SJCRH30 (cell line): ENCODE measurements at places on chromosomes 2 and 18.
A peak's percentile ranks its signal among the peaks of the same experiment; 100 is the strongest.

GRCh38 chr18:37225279-37225678 is 340.3 kb downstream of the CELF4 start:
- no peak for DNase-seq

GRCh38 chr2:237746302-237747080 is 52.1 kb upstream of the RBM44 start:
- no peak for DNase-seq

DNA sequence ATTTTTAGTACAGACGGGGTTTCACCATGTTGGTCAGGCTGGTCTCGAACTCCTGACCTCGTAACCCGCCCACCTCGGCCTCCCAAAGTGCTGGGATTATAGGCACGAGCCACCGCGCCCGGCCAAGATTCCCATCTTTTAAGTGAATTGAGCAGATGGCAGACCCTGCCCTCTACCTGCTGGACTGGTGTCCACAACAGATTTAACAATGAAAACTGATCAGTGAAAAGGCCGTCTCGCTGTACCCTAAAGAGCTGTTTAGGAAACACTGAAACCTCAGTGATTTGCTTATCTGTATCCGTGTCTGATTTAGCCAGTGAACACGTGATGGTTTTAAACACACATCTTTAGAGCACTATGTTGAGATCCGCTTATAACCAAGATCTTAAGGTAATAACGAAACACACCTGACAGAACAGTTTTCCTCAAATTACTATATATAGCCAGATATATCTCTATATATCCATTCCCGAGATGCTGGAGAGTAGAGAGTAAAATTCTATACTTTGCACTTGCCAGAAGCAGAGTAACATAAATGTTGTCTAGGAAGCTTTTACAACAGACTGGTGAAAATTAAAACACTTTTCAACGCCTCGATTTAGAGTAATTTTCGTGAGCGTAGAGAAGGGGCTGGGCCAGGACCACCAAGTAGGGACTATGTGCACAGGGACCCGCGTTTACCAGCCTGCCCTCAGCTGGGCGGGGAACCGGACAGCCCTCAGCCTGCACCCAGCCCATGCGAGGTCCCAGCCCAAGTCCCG is 594 bp downstream of the FAM161A start:
- DNase-seq = peak; percentile 83

- no peak for DNase-seq
Observed at GRCh38 chr2:10235909-10236550, 66.7 kb upstream of the HPCAL1 start.

DNA sequence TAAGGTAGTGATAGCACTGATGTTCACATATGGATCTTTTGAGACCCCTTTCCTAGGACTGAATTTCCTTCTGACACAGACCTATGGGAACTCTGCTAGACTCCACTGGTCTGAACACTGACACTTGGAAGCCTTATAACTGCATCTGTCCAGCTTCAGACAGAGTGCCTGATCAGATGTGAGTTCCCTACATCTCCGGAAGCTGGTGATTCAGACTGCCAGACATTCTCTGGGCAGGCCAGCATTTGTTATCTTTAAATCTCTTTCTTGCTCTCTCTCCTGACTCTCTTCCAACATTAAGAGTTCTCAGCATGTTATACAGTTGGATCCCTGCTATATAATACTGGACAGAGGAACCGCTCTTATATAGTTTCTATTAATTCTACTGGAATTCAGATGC is 408.5 kb downstream of the ZEB2 start:
- DNase-seq = peak; percentile 9

DNA sequence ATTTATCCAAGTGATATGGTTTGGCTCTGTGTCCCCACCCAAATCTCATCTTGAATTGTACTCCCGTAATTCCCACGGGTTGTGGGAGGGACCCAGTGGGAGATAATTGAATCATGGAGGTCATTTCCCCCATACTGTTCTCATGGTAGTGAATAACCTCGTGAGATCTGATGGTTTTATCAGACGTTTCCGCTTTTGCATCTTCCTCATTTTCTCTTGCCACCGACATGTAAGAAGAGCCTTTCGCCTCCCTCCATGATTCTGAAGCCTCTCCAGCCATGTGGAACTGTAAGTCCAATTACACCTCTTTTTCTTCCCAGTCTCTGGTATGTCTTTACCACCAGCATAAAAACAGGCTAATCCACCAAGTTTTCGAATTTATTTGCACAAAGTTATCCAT is 20.3 kb upstream of the CHST10 start:
- DNase-seq = no peak

DNA sequence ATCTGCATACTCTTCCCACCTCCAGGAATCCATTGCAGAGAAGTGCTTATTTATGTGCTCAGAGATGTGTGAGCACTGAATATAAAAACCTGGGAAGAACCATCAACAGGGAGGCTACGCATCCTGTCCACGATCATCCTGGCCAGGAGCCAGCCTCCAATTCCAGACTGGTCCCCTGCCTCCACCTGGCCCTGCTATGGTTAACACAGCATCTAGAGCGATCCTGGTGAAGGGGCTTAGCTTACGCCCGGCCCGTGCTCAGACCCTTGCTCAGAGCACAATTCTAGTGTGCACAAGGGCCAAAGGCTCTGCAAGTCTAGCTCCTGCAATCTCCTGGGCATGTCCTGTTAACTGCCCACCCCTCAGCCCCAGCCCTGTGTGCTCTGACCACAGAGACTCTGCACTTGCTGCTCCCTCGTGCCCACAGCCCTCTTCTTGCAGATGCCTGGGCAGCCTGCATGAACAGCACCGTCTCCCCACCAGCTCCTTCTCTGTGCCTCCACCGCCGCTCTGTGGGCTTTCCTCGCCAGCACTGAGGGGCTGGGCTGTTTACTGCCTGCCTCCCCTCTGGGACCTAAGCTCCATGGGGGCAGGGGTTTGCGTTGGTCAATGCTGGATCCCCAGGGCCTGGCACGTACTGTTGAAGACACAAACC is 6.5 kb downstream of the PER2 start:
- DNase-seq = no peak

DNA sequence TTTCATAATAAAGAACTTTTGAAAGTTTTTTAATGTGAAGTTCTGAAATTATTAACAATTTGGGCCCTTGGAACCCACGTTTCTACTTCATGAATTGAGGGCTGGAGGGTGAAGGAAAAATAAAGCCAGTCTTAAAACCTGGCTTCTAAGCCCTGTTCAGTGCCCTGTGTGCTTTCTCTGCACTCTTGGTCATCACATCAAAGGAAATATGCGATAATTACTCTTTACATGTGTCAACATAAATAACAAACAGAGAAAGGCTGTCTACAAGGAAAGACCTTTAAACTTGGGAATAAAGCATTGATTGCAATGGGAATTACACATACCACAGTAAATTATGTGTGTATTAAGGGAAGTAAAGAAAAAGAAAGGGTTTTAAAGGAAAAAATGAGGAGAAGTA is 150.7 kb upstream of the KLF7 start:
- no peak for DNase-seq

- DNase-seq = no peak
Observed at GRCh38 chr2:30974092-30974491, 164.1 kb downstream of the GALNT14 start.

GRCh38 chr2:40935349-40935748 is 483.5 kb upstream of the SLC8A1 start:
- no peak for DNase-seq

- peak; percentile 59 for DNase-seq
Observed at GRCh38 chr2:232761301-232761907, 15.0 kb downstream of the KCNJ13 start.

GRCh38 chr2:85174943-85175342 is 41.8 kb downstream of the TCF7L1 start:
- DNase-seq = peak; percentile 85

DNA sequence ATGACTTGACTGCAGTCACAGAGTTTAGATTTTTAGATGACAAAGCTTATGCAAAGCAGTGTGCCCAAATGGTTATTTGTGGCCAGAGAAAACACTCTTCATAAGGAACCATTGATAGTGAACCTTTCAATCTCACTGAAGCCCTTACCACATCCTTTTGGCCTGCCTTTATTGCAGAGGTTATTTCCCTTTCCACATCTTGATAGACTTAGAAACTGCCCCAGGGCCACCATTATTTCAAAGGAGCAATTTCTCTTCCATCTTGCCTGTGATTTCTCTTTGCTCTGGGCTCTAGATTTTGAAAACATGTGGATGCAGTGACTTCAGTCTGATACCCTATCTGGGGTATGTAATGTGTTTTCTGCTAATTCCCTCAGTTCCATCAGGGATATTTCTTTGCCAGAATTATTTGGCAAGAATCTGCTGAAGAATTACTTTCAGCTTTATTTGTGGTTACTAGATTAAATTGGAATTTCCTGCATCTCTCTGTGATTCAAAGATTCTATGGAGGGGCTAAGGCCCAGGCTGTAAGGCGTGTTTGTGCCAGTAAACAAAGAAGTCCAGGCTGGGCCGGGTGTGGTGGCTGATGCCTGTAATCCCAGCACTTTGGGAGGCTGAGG is 51.0 kb downstream of the MOGAT1 start:
- peak; percentile 48 for DNase-seq

DNA sequence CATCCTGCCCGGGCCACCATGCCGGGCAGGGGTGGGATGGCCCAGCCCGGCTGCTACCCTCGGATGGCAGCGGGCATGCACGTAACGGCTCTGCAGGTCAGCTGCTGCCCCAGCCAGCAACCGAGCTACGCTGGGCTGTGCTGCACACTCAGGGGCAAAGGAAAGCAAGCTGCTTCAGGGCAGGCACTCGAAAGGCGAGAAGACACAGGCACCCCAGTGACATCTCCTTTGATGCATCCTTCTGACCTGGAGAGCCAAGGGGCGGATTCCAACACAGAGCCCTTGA is 8.8 kb downstream of the HDAC4 start:
- DNase-seq = no peak

GRCh38 chr18:77103187-77103850 is 29.3 kb downstream of the MBP start:
- DNase-seq = no peak

- DNase-seq = no peak
Observed at GRCh38 chr18:73688161-73688560, 459.5 kb downstream of the FBXO15 start.

DNA sequence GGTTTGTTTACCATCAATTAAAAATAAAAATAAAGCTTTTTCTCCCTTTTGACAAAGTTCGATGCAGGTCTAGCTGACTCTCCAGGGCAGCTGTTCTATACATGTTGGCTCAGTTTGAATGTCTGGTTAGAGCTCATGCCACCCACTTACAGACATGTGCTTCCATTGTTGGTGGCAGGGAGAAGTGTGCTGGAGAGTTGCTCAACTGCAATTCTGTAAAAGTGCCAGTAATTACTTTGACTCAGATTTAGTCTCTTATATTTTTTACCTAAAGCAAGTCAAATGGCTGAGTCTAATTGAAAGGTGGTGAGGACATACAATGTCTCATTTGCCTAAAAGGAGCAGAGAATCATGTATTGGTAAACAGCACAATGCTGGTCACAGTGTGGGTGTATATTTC is 609.1 kb upstream of the SYT4 start:
- no peak for DNase-seq

DNA sequence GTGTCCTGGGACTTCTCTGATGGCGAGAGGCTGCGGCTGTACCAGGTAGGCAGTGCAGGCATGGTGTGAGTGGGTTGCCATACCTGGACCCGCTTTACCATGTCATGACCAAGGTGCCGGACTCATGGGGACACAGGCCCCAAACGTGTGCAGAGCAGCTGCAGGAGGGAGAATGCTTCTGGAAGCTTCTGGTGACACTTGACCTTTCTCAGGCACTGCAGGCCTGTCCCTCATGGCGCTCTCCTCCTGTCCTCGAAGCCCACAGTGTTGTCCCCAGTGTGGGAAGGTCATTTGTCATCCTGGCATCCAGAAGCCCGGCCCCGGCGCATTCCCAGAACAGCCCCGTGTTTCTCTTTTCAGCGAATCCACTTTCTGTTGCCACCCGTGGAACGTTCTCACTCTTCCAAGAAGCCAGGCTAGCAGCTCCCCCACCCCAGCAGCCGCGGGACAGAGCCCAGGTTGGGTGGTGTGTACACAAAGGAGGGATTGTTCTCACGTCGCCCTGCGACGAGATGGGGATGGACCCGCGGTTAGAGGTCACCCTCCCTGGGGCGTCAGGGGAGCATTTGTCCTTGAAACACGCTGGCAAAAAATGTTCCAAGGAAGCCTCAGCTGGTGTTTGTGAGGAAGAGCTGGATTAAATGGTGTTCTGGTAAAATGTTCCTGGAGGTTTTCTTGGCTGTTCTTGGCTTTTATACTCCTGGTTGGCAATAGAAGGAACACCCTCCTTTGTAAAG is 43.7 kb downstream of the SH3BP4 start:
- DNase-seq = peak; percentile 89

DNA sequence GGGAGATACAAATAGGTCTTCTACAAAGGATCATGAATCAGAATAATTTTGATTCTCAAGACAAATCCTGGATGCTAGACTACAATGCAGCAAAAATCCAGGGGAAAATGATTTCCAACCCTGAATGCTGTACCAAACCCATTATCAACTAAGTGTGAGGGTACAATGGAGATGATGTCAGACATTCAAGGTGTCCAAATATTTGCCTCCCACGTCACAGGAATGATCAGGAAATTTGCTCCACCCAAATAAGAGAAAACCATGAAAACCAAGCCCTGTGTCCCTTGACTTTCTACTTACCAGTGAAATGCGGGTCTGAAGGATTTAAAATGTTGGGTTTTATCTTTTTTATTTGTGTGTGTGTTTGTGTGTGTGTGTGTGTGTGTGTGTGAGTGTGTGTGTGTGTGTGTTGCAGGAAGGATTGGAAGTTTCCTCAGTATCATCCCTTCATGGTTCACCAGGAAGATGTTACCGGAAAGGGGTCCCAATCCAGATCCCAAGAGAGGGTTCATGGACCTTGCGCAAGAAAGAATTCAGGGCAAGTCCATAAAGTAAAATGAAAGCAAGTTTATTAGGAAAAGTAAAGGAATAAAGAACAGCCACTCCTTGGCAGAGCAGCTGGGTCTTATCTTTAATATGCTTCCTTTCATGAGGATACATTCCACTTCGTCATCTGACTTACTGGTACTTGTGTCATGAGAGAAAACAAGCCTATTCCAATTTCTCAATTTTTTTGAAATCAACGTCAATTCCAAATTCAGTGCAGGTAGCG is 61.1 kb upstream of the ID2 start:
- DNase-seq = no peak

- no peak for DNase-seq
Observed at GRCh38 chr2:207876842-207877535, 107.3 kb upstream of the FZD5 start.

DNA sequence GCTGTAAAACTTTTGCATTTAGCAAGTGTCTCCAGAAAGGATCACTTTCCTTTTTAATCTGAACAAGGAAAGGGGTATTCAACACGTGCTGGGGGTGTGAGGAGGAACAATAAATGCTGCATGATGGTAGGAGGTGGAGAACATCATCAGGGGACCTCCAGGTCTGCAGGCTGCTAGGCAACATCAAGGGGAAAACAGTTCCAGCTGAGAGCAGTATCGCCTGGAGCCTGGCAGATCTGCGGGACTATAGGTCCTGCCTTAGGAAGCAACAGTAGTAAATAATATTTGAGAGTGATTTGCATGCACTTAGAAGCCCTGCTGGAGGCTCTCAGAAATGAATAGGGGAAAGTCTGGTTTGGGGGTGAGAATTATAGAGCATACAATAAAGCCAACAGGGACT is 175.6 kb downstream of the SUCLG1 start:
- no peak for DNase-seq

- DNase-seq = no peak
Observed at GRCh38 chr2:239283961-239284795, 116.6 kb downstream of the HDAC4 start.
